ENCODE measurements at places on chromosomes 12 and 14. TPM values are rescaled to one million over a fixed set of nuclear protein-coding genes. Genes with fewer than 3 reads are reported as not detected.

CIDEB gene
- 3.1 TPM for total RNA-seq

KLHL42 gene
- total RNA-seq = 5.5 TPM

DNA sequence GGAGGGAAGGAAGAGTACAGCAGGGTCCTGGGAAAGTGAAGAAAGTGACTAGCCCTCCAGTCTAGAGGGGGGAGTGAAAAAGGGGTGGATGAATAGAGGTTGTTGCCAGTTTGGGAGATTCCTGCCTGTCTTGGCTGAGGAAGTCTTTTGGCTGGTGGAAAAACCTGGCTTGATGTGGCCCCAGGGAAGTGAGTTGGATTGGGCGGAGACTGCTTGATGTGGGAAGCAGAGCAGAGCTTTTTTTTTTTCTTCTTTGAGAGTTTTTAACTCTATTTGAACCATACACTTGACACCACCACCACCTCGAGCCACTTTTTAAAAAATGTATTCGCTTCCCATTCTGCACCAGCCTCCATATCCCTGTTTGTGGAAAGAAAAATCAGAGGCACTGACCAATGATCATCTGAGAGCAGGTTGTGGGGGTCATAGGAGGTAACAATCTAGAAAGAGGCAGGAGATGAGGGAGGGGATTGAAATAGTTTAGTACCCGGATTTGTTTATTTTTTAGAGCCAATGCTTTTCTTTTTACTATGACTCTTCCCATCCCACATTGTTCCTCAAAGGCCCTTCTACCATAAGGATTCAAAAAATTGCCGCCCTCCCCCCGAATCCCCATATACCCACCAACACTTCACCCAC is 690 bp upstream of the DTX3 start:
- peak overlapping the region; percentile 92 for H3K27ac ChIP-seq
- peaks cover 58% of the 10 kb centered on the region for H3K4me1 ChIP-seq
- no peaks in the 10 kb centered on the region for H3K27me3 ChIP-seq
- H3K4me3 ChIP-seq = peak overlapping the region; percentile 83
- H3K36me3 ChIP-seq = peaks cover 45% of the 10 kb centered on the region

RAPGEF3 gene
- total RNA-seq = 34.8 TPM

CDKL1 gene
- total RNA-seq = 1.3 TPM

LRRK2 gene
- total RNA-seq = 6.7 TPM

SERPINA9 gene
- total RNA-seq = not detected

- H3K4me3 ChIP-seq = no peak overlapping the region
- no peaks in the 10 kb centered on the region for H3K27me3 ChIP-seq
- no peak overlapping the region for H3K27ac ChIP-seq
Measured at GRCh38 chr14:99624024-99624423, 20.0 kb upstream of the CCDC85C start.

RERGL gene
- total RNA-seq = 0.69 TPM

RALGAPA1 gene
- total RNA-seq = 31.8 TPM

IFNG gene
- not detected for total RNA-seq

DNA sequence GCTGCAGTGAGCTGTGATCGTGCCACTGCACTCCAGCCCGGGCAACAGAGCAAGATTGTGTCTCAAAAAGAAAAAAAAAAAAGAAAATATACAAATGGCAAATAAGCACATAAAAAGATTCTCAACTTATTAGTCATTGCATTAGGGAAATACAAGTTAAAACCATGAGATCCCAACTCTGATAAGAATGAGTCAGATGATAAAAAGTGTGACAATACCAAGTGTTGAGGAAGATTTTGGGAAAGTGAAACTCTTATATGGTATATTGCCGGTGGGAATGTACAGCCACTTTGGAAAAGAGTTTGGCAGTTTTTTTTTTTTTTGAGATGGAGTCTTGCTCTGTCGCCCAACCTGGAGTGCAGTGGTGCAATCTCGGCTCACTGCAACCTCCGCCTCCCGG is 7.6 kb upstream of the PRPF40B start:
- H3K4me3 ChIP-seq = no peak overlapping the region
- H3K36me3 ChIP-seq = no peaks in the 10 kb centered on the region
- no peaks in the 10 kb centered on the region for H3K27me3 ChIP-seq
- no peak overlapping the region for H3K27ac ChIP-seq

INSM2 gene
- total RNA-seq = not detected

GRCh38 chr14:58796242-58797009 is 158.7 kb downstream of the DACT1 start:
- H3K4me3 ChIP-seq = no peak overlapping the region
- H3K4me1 ChIP-seq = peaks cover 5% of the 10 kb centered on the region
- DNase-seq = no peak

SMARCC2 gene
- total RNA-seq = 67.1 TPM

- H3K27me3 ChIP-seq = no peaks in the 10 kb centered on the region
- DNase-seq = peak; percentile 16
- H3K36me3 ChIP-seq = no peaks in the 10 kb centered on the region
Measured at GRCh38 chr12:86376052-86376451, 119.9 kb upstream of the MGAT4C start.

DNA sequence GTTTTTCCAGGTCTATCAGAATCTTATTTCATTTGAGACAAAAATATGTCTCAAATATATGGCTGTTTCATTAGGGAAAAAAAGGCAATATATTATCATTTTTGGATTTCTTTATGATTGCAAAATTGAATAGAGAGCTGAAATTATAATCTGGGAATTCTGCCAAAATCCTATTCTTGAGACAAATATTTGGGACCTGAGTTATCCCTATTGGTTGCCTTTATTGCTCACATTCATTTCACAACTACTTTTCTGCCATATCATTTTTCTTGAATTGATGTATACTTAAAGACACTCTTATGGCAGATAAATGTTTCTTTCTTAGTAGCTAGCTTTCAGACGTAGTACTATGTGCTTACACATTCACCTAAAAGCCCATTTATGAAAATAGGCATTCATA is 241.6 kb upstream of the NOVA1 start:
- no peaks in the 10 kb centered on the region for H3K36me3 ChIP-seq
- no peak for DNase-seq
- H3K27me3 ChIP-seq = no peaks in the 10 kb centered on the region
- no peak overlapping the region for H3K27ac ChIP-seq

- no peaks in the 10 kb centered on the region for H3K36me3 ChIP-seq
- DNase-seq = peak; percentile 16
- no peaks in the 10 kb centered on the region for H3K4me1 ChIP-seq
- H3K27ac ChIP-seq = no peak overlapping the region
- no peak overlapping the region for H3K4me3 ChIP-seq
Measured at GRCh38 chr12:67220065-67220464, 49.1 kb upstream of the CAND1 start.

- H3K27me3 ChIP-seq = no peaks in the 10 kb centered on the region
- DNase-seq = no peak
- peaks cover 21% of the 10 kb centered on the region for H3K36me3 ChIP-seq
- peak overlapping the region; percentile 65 for H3K27ac ChIP-seq
Measured at GRCh38 chr12:65335981-65336380, 57.5 kb downstream of the MSRB3 start.

GRCh38 chr14:22047115-22047514 is 373.5 kb upstream of the OR4E1 start:
- H3K4me3 ChIP-seq = no peak overlapping the region
- no peaks in the 10 kb centered on the region for H3K4me1 ChIP-seq
- DNase-seq = no peak
- no peaks in the 10 kb centered on the region for H3K36me3 ChIP-seq
- H3K27ac ChIP-seq = no peak overlapping the region

HOXC5 gene
- total RNA-seq = not detected

DNA sequence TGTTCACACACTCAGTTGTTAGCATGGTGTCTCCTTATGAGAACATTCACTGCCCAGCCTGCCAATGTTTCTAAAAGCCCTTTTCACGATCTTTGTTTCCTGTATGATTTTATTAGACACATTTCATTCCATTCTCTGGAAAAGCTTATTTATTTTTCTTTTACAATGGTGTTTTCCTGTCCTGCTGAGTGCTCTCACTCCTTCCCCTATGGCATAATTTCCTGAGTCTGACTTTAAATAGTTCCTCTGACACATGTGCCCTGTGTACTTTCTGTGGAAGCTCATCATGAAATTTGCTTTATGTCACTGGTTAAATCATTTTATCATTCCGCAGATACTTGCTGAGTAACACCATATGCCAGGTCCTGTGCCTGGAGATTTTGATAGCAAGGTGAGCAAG is 612.0 kb downstream of the FLRT2 start:
- no peak overlapping the region for H3K27ac ChIP-seq
- no peaks in the 10 kb centered on the region for H3K27me3 ChIP-seq
- no peaks in the 10 kb centered on the region for H3K4me1 ChIP-seq
- DNase-seq = no peak

SLC8A3 gene
- total RNA-seq = 0.05 TPM

DNA sequence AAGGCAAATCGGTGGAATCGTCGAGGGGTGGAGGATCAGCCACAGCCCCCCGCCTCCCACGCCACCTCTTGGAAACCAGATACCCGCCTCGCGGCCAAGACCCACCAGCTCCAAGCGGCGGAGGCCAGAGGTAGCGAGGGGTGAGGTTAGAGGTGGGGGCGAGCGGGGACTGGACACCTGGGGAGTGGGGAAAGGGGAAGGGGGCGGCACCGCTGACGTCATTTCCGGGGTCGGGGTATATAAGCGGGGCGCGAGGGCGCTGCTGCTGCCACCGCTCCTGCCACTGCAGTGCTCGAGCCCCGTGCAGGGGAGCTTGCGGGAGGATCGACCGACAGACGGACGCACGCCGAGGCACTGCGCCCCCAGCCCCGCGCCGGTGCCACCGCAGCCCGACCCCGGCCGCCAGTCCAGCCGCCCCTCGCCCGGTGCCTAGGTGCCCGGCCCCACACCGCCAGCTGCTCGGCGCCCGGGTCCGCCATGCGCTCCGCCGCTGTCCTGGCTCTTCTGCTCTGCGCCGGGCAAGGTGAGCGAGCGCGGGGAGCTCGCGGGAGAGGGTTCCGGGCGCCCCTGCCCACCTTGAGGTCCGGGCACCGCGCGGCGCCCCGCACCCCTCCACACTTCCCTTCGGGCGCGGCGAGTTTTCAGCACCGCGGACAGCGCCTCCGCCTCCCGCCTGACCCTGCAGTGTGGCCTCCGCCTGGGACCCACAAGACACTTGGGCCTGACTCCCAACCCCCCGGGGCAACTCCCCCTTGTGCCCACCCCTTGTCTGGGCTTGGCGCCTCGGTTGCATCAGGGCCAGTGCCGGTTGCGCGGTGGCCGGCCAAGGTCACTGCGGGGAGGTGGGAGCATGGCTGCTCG is at the start of gene CHGA:
Gene CHGA, plus strand, starts transcription at position 268 of the 861 bp plus-strand sequence. Its CDS starts 210 bp downstream, at position 478.
- no peak within 1 kb of the TSS for H3K27ac ChIP-seq
- H3K4me3 ChIP-seq = peak within 1 kb of the TSS; percentile 23
- peaks cover 7% of the 10 kb centered on the region for H3K4me1 ChIP-seq
- peak; percentile 55 for DNase-seq
- H3K27me3 ChIP-seq = peaks cover 78% of the 10 kb centered on the region

ABCD2 gene
- 6.5 TPM for total RNA-seq

- no peak overlapping the region for H3K27ac ChIP-seq
- H3K4me1 ChIP-seq = peaks cover 9% of the 10 kb centered on the region
- no peaks in the 10 kb centered on the region for H3K27me3 ChIP-seq
- H3K4me3 ChIP-seq = no peak overlapping the region
Measured at GRCh38 chr12:39966721-39967120, 139.2 kb downstream of the SLC2A13 start.

DNA sequence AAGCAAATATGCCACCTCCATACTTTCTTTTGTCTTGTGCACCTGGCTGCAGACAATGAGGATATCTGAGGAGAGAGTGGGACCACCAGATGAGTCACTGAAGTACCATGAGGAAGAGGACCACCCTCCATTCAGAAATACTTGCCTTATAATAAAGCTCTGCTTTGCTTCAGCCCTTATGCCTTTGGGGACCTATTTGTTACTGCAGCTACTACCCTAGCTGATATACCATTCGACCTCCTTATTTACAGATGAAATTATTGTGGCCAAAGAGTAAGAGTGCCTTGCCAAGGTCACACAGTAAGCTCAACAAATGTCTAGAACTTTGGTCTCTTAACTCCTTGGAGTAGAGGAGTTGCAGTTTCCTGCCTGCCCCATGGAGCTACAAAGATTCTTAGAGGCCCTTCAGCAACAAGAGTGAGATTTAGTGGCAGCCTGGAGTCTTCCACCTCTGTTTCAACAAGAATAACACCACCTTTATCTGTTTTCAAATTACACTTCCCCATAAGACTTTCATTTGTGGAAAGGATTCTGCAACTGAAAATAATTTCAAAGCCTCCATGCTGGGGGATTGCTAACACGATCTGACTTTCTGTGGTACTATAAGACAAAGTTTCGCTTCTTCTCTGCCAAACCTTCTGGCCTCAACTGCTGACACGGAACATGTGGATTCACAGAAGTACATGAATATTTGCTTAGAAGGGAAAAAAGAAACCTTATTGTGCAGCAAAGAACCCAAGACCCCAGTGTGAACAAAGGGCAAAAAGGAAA is 3.6 kb downstream of the CMKLR1 start:
- H3K4me3 ChIP-seq = peak overlapping the region; percentile 62
- no peaks in the 10 kb centered on the region for H3K36me3 ChIP-seq
- peak overlapping the region; percentile 57 for H3K27ac ChIP-seq
- no peak for DNase-seq
- peaks cover 40% of the 10 kb centered on the region for H3K4me1 ChIP-seq

STAC3 gene
- 0.69 TPM for total RNA-seq

DNA sequence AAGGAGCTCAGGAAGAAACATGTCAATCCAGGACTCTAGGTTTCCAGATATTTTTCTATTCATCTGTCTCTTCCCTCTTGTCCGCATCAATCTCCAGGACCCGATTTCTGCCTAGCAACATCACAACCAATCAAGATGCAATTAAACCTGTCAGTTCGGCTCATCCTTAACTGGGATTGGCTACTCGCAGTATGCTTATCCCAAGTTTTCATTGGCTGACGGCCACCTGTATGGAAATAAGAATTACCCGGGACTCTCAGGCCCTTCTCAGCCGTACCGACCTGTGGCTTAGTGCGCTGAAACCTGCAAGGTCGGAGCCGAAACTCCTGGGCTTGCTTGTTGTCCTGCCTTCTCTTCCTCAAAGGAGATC is 20.4 kb upstream of the ATP5MC2 start:
- no peaks in the 10 kb centered on the region for H3K36me3 ChIP-seq
- H3K27me3 ChIP-seq = peaks cover 90% of the 10 kb centered on the region
- peak overlapping the region; percentile 60 for H3K4me3 ChIP-seq
- no peak overlapping the region for H3K27ac ChIP-seq

- no peak for DNase-seq
- H3K4me1 ChIP-seq = peaks cover 100% of the 10 kb centered on the region
- no peaks in the 10 kb centered on the region for H3K27me3 ChIP-seq
- peak overlapping the region; percentile 82 for H3K27ac ChIP-seq
- H3K4me3 ChIP-seq = peak overlapping the region; percentile 10
- peaks cover 34% of the 10 kb centered on the region for H3K36me3 ChIP-seq
Measured at GRCh38 chr14:65096323-65097089, 5.8 kb downstream of the MAX start.
